SHP77 treated with DMSO at 0.1 percent for 48 hours (cell line): ENCODE measurements at places on chromosomes 1 and 21.

DNA sequence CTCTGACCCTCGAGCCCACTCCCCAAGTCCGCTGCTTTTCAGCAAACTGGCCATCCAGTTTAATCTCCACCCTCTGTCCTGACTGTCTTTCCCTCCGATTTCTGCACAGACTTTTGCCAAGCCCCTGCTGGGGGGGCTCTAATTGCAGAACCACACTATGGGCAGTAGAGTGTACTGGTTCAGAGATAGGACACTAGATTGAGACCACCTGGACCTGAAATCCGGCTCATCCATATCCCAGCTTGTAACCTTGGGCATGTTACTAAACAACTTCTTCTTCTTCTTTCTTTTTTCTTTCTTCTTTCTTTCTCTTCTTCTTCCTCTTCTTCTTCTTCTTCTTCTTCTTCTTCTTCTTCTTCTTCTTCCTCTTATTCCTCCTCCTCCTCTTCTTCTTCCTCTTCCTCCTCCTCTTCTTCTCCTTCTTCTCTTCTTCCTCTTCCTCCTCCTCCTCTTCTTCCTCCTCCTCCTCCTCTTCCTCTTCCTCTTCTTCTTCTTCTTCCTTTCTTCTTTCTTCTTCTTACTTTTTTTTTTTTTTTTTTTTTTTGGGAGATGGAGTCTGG is 7.7 kb downstream of the LRRC71 start:
- DNase-seq, result no peak

DNA sequence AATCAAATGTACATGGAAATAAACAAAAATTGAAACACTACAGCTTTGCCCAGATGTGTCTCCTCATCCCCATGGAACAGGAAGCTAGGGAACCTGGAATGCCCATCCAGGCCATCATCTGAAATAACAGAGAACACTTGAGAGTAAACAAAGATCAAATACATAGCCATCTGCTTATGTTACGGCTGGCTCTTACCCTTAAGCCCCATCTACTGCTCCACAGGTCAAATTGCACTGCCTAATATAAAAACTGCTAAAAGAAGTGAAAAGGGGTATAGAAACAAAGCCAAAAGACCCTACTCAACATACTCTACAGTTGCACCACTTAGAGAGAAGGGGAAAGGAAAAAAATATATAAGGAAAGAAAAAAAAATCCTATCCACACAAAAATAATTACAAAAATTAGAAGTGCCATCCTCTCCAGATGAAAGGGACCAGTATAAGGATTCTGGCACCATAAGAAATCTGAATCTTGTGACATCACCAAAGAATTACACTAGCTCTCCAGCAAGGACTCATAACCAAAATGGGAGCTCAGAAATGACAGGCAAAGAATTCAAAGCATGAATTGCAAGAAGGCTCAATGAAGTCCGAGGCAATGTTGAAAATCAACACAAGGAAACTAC is 26.9 kb downstream of the OR6Y1 start:
- peak; percentile 34 for DNase-seq

- no peak for DNase-seq
Observed at GRCh38 chr1:245937316-245938045, 569.6 kb downstream of the SMYD3 start.

DNA sequence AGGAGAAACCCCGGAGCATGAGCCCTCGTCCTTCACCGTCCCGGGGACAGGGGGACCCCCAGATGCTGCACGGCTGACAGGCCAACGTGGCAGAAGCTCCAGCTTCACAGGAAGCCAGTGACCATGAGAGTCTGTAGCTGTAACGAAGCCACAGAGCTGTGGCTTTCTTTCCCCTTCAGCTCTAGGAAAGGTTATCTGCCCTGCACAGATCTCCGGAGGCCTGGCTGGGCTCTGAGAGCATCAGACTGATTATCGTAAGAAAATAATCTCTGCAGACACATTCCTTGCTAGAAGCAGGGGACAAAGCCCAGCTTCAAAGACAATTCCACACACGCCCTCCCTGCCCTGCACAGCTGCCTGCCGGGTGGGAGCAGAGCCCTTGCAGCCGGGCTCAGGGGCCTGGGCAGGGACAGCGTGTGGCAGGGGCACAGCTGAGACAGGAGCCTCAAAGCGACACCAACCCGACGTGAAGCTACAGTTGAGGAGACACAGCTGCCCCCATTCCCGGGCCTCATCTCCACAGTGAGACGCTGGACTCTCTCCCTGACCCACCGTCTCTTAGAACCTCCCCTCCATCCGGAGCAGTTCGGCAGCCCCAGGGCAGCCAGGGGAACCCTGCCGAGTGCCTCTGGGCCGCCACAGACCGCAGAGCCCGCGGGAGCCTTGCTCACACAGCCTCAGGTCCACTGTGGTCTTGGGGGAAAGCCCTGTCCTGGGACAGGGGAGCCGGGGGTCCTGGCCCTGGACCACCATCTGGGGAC is 30.6 kb downstream of the POFUT2 start:
- DNase-seq, result no peak

DNA sequence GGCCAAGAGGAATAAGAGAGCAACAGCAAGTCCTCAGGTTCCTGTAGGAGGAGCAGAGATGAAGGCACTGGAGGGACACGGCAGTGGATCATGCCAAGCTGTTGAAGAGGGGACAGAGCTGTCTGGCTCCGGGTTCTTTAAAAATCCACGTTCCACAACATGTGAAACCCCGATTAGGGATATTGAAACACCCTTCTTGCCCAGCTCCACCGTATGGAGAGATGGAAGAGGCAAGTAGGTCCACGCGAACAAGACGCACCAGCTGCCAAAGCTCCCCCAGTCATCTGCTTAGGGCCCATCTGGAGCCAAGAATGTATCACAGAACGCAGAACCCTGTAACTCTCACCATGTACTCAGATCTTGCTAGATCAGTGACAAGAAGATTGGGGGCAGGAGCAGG is 3.9 kb downstream of the C1orf198 start:
- DNase-seq, result no peak
